ENCODE measurements at places on chromosomes 4 and X.

DNA sequence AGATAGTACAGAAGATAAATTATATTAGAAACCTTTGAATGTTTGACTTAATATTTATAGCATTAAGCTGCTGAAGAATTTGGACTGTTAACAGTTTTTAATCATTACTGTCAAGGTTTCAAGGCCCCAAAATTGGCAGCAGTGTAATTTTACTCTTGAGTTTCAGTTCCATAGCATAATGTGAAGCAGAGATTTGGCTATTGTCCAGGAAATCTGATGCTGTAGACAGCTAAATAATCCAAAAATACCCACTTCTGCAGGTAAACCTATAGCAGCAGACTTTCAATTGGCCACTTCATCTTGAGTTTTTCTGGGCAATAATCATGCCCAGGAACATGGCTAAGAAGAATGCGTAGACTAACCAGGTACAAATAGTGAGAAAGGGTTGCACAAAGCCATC lies 85.0 kb downstream of the RCHY1 start:
- DNase-seq: no peak

DNA sequence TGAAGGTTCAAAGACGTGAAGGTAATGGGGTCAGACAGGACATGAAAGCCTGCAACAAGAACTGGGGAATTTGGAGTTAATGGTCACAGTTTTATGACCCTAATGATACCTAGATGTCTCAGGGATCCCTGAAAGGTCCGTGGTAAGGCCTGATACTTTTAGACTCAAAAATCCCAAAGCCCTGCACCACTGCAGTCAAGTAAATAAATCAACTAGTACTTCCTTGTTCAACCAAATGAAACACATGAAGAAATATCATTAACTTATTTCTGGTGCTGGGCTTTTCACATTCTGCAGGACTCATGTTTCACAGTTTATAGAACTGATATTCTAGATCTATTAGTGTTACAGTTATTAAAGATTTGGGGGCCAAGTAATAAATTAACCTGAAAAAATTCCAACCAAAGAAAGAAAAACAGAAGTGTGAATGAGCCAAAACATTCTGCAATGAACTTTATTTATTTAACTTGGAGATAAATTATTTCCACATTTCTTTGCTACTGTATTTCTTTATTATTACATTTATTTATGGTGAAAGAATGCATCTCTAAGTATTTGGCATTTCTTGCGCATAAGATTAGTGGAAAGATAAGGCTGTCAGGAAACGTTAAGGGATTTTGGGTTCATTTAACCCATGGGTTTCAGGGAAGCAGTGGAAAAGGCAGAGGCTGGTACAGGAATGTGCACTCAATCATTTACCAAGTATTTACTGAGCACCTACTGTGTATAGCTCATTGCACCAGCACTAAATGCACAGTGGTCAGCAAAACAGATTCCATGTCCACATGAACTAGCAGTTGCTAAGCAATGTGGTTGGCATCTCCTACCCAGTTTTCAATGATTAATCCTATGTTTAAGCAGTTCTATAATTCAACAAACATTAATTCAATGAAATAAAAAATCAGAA lies 8.7 kb downstream of the WDFY3 start:
- DNase-seq: no peak

DNA sequence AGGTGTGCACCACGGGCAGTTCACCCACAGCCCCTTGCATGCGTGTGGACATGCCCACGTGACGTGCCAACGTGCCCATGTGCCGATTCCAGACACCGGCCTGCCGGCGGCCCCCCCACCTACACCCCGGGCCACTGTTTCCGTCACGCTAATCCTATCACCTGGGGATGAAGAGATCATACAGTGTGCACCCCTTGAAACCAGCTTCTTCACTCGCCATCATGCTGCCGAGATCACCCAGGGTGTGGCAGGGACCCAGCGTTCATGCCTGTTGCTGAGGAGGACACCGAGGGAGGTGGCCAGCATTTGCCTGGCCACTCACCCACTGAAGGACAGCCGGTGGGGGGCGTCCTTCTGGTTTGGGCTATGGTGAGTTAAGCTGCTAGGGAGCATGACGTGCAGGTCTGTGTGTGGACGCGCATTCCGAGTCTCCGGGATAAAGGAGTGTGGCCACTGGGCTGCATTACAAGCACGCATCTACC lies 14.1 kb downstream of the CTBP1 start:
- DNase-seq: no peak

- DNase-seq: no peak
Observed at GRCh38 chrX:7891928-7892327, 35.3 kb downstream of the PNPLA4 start.
